ENCODE measurements at places on chromosomes 7 and 10.

DNA sequence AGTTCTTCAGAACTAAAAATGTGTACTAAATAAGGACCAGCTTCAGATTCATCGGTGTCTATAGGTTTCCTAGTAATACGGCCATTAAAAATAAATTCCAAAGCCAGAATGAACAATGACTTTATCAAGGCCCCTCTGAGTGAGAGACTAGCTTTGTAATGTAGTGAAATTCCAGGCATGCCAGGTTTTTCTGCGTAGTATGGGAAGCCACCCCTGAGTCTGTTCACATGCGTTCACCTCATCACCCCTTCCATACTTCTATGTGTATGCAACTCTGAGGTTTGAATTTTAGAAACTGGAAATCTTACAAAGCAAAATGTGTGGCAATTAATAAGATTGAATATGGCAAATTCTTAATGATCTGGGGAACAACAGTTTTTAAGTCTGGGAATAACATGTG is 24.5 kb downstream of the RNF32 start:
- DNase-seq, result no peak

DNA sequence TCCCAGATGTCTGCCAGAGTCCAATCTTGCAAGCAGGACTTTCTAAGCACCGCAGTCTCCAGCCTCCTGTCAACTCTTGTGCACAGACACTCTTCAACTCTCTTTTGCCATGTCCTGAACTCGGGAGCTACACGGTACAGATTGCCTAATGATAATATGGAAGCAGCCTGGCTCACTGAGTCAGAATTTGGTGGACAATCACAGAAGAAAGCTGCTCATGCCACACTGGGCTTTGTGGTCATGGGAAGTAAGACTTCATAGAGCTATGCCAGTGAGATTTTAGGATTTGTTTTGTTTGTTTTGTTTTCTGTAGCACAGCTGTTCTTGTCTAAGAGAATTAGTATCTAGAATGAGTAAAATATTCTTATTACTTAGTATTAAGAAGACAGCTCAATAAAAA is 144.1 kb upstream of the PRSS58 start:
- DNase-seq, result no peak

GRCh38 chr7:116672596-116673456 is 830 bp downstream of the MET start:
- no peak for DNase-seq

GRCh38 chr7:93332172-93332571 is 100.0 kb downstream of the VPS50 start:
- DNase-seq, result no peak

DNA sequence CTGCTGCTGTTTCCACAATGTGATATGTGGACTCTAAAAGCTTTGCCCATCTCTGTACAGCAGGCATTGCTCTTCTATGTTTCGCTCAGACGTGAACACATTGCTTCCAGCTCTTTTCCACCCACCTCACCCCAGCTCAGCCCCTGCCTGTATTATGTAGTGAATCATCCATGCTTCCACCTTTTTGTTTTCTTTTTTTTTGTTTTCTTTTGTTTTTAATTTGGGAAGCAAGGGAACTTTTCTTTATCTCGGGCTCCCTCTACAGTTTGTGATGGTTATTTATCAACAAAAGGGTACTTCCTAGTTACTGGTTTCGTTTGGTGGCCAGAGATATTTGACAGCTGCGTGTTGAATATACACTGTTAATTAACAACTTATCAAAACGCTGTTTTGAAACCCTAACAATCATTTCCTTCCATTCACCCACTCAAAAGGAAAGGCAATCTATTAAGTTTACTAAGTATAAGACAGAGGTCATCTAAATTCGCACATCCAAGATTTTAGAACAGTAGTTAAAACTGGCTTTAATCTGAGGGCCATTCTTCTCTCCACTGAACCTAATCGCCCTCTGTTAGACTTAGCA is 127.9 kb upstream of the STK17A start:
- DNase-seq, result peak; percentile 17

- peak; percentile 22 for DNase-seq
These were observed 974.0 kb upstream of the GHITM start for GRCh38 chr10:83165265-83165664.

- no peak for DNase-seq
These were observed 482.8 kb downstream of the GFRA1 start for GRCh38 chr10:115790220-115790619.

DNA sequence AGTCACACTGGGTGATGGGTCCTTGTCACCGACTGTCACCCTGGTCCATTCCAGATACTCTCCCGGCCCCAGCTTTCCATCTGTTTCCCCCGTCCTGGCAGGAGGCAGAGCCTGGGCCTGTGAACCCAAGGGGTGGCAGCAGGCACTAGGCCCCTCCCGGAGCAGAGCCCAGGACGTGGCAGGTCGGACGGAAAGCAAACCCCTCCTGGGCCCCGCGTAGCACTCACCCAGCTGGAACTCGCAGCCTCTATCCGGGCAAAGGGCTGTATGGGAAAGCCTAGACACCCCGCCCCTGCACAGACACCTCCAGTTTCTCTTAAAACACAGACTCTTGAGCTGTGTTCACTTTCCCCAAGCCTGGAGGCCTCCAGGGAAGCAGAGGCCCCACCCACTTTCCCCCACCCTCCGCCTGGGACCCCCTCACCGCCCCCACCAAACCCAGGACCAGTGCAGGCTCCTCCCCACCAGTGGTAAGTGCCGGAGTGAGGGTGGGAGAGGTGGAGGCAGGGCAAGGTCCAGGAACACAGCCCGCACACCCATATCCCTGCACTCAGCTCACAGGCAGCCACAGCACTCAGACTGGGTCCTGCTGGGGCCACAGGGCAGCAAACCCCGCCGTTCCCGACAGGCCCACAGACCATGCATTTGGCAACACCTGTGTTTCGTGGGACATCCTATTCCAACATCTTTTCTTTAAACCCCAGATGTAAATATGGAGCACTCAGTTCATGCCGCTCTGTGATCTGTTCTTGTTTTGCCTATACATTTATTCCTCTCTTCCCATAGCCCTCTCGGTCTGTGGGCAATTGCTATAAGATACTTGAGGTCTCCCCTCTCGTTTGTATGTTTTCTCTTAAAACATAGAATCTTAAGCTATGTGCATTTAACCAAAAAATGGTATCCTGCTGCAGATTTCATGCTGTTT is 98.2 kb upstream of the PDGFA start:
- DNase-seq, result no peak

DNA sequence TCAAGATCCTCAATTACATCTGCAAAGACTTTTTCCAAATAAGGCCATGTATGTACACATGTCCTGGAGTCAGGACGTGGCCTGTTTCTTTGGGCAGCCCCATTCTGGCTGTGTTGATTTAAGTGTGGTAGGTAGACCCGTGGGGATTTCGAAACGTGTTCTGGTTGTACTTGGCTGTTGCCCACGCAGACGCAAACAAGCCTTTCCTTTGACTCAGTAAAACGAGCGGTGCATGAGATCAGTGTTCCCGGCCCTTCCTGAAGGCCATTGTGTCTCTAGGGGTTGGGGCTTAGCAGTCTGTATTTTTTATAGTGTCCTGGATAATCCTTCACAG is 64.8 kb upstream of the DNAJB6 start:
- no peak for DNase-seq

DNA sequence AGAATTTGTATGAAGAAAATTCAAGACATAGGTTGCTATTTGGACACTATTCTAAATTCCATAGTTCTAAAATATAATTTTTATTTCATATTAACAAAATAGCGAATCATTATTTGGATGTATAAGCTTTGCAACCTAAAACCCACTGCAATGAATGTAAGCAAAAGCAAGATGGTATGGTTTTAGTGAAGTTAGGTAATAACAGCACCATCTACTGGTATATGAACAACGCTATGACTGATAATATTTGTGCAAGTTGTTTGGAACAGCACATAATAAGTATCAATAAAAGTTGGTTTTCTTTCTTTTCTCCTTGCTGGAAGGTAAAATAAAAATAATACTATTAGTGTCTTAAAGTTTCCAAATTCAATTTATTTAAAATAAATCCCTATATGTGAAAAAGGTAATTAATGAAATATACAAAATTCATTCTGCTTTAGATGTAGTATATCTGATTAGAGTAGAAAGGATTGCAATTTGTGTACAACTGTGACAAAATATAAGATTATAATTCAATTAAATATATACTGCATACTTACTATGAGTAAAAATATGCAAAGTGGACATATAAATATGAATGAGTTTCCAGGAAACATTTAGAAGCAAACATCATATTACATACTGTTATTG is 79.0 kb upstream of the LSM8 start:
- DNase-seq, result peak; percentile 26

DNA sequence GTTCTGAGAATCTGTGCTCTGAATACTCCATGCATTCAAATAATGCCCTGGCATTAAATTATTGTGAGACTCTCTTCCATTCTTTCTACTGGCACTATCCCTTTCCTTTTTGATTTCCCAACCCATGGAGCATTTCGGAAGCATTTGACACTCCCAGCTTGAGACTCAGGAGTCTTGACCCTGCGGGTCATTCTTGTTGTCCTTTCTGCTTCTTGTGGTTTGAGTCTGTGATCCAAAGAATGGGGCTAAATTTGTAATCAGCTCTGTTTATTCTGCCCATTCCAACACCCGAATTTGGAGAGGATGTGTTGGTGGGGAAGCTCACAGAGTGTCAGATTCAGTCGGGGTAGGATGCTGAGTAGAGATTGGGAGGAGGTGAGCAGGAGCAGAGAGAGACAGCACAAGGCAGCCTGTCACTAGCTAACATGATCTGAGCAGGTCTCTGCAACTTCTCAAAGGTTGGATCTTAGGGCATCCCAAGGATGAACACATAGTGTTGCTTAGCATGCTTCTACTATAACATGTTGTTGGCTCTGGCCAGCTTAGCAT is 80.4 kb upstream of the BMPER start:
- DNase-seq, result no peak

DNA sequence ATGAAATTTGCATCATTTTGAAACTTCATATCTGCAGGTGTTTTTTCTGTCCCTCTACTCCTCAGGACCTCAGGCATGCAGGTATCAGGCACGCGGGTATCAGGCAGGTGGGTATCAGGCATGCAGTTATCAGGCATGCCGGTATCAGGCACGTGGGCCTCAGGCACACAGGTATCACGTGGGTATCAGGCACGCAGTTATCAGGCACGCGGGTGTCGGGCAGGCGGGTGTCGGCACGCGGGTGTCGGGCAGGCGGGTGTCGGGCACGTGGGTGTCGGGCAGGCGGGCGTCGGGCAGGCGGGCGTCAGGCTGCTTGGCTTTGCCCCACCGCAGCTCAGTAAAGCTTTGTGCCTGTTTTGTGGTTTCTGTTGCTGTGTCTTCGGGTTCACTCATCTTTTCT is 8.7 kb downstream of the SPRN start:
- DNase-seq, result no peak

DNA sequence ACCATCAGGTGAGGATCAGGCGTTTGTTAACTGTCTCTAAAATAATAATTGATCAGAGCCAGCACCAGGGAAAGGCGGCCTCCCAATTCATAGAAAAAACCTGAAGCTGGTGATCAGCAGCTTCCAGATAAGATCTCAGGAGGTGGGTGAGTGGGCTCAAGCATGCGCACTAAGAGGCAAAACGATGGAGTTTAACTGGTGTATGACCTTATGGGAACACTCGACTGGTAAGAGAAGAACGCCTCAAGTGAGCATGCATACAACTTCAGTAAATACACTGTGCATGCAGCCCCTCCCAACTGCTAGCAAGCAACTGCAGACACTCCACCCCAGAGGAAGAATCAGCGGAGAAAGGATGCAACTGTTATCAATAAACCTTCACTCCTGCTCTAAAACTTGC is 18.1 kb downstream of the RAPGEF5 start:
- no peak for DNase-seq

DNA sequence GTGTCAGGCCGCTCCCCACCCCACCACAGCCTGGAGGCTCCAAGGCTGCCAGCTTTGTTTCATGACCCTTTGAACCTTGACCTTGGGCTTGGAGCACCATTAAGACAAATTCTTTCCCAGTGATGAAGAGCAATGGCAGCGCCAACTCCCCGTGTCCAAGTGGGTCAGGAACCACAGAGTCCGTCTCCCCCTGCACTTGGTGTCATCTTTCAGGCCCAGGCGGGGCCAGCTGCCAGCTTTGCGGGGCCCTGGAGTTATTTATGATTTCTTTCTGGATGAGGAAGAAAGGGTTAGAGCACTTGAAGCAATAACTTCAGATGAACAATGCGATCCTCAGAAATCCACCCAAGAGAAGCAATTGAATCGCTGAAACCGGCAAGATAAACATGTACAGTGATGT is 110.8 kb downstream of the MYL10 start:
- no peak for DNase-seq

DNA sequence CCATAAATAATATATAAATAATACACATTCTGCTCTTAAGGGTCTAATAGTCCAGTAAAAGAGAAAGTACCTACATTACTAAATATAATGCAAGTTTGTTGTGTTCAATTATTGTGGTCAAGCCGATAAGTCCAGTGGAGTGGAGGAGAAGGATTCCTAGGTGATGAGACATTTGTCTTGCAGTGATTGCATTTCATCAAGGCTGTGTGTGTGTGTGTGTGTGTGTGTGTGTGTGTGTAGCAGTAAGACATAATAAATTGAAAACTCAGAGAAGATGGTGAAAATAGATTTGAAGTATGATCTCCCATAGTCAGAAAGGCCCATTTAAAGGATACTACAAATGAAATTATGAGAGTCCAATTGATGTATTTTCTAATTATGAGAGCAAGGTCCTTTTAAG is 192.5 kb upstream of the SEMA3C start:
- no peak for DNase-seq

GRCh38 chr7:135386181-135386580 is 123.7 kb downstream of the CNOT4 start:
- DNase-seq, result no peak

GRCh38 chr7:127150543-127150942 is 102.2 kb downstream of the GRM8 start:
- DNase-seq, result no peak
